Esophagus muscularis mucosa (tissue), 4 donors: ENCODE measurements at places on chromosomes 7 and 10. TPM values are rescaled to one million over a fixed set of nuclear protein-coding genes. Genes with fewer than 3 reads are reported as not detected.
A peak's percentile ranks its signal among the peaks of the same experiment; 100 is the strongest.

NUTM2E gene
- not detected for total RNA-seq

DNA sequence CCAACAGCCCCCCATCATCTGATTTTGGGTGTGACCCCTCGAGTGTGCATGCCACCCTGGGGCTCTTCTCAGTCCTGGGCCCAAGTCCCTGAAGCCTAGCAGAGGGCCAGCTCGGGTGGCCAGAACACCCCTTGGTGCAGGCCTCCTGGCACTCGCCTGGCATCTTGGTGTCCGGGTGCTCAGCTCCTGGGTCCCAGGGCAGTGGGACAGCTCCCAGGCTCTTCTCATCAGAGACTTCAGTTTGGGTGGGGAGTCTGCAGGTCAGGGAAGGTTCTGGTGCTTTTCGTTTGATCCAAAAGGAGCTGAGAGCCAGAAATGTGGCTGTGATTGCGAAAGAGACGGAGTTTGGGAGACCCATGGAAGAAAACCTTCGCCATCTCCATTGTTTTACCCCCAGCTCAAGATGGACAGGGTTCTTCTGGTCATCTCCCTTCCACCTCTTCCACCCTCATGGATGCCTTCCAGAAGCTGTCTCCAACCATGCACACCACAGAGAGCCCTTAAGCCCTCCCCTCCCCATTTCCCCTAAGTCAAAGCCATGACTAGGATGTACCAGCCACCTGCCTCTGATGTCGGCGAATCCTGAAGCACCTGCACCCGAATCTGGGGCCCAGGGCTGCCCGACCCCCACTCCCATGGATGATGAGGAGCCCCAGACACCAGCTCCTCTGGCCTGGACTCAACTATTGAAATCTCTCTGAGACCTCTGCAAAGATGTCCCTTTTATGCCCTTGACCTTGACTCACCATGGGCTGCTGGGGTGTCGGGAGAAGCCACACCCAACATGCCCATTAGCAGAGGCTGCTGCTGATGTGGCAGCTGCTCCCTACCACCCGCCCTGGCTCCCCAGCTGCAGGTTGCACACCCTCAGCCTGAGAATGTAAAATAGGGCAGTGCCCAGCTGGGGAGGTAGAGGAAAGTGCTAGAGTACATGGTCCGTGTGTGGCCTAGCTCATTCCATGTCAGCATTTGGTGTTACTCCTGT lies 55.3 kb downstream of the ADCYAP1R1 start:
- no peaks in the 10 kb centered on the region for H3K4me1 ChIP-seq
- no peaks in the 10 kb centered on the region for H3K36me3 ChIP-seq
- peak; percentile 82 for DNase-seq
- H3K27me3 ChIP-seq, result no peaks in the 10 kb centered on the region
- H3K4me3 ChIP-seq, result no peak overlapping the region
- H3K27ac ChIP-seq, result no peak overlapping the region

ZNF365 gene
- total RNA-seq, result 2.0 TPM

GRCh38 chr7:129870668-129871067 lies 82.1 kb downstream of the UBE2H start:
- peaks cover 9% of the 10 kb centered on the region for H3K36me3 ChIP-seq
- no peak overlapping the region for H3K27ac ChIP-seq
- no peak for DNase-seq
- peaks cover 58% of the 10 kb centered on the region for H3K4me1 ChIP-seq
- H3K27me3 ChIP-seq, result no peaks in the 10 kb centered on the region
- H3K4me3 ChIP-seq, result no peak overlapping the region

DNA sequence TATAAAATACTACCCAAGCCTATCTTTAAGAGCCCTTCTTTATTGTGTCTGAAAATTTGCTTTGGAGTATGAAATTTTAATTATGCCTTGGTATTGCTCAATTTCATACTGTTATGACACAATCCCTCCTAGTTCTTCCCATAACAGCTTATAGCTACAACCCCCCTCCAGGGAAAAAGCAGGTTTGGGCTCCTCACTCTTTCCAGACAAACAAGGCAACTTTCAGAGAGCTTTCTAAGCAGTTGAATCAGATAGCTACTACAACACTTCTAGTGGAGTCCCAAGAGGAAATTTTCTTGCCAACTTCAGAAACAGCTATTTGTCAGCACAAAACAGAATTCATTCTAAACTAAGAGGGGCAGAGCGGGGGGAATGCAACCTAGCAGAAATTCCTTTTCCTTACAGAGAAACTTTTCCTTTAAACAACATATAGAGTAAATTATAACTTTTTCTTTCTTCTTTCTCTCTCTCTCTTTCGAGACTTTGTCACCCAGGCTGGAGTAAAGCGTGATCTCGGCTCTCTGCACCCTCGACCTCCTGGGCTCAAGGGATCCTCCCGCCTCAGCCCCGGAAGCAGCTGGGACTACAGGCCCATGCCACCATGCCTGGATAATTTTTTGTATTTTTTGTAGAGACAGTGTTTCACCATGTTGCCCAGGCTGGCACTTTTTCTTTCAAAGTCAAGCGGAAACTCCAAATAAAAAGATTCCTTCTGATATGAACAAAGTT lies 26.0 kb upstream of the JMJD1C start:
- peaks cover 32% of the 10 kb centered on the region for H3K4me1 ChIP-seq
- H3K27me3 ChIP-seq, result no peaks in the 10 kb centered on the region
- H3K36me3 ChIP-seq, result no peaks in the 10 kb centered on the region
- DNase-seq, result no peak
- peak overlapping the region; percentile 32 for H3K27ac ChIP-seq
